ENCODE measurements at places on chromosomes 2 and 18.

DNA sequence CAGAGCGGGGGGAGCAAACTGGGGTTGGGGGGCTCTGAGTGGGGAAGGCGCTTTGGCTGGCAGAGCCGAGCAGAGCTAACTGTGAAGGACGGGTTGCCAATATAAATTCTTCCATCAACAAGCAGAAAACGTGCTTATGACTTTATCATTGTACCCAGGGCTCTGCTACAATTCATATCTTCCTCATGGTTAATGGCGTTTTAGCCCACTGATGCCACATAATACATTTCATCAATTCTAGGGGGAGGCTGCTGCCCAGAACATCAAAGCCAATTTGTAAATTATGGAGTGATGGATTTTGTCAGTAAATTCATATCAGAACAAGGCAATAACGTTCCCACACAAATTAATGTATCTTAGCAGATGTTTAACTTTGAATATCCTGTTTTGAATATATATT lies 175.5 kb upstream of the RAB12 start:
- no peak for DNase-seq

GRCh38 chr18:61741881-61742454 lies 150.8 kb downstream of the RNF152 start:
- no peak for DNase-seq

- DNase-seq, result no peak
Measured at GRCh38 chr2:105839793-105840192, 95.1 kb downstream of the NCK2 start.

DNA sequence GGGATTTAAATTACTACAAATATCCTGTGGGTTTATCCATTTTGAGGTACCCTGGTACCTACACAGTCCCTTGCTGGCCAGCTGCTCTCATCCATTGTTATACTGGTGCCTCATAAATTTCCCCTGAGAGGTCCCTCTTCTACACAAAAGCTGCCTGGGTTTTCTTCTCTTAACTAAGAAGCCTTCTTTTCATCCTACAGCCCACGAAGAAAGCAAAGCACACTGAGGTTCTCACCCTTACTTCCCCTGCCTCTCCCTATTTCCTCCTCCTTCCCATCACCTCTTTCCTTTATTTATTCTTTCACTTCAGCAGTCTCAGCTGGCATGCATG lies 154.9 kb downstream of the CSRNP3 start:
- DNase-seq, result no peak

- DNase-seq, result no peak
Measured at GRCh38 chr2:197369933-197370320, 59.3 kb upstream of the ANKRD44 start.

DNA sequence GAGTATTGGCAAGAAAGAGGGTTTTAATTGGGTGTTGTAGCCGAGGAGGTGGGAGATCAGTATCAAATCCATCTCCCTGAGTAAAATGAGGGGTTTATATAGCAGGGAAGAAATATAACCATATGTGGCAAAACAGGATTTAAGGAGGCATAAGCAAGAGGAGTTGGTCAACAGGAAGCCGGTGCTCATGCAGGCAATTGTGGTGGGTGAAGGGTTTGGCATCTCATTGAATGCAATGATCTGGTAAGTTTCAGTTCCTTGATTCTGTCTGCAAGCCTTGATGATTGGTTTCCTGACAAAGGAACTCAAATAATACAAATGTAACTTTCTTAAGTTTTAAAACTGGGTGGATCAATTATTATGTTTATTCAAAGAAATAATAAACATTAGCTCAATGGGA lies 564.4 kb upstream of the LINC00305 start:
- DNase-seq, result no peak

DNA sequence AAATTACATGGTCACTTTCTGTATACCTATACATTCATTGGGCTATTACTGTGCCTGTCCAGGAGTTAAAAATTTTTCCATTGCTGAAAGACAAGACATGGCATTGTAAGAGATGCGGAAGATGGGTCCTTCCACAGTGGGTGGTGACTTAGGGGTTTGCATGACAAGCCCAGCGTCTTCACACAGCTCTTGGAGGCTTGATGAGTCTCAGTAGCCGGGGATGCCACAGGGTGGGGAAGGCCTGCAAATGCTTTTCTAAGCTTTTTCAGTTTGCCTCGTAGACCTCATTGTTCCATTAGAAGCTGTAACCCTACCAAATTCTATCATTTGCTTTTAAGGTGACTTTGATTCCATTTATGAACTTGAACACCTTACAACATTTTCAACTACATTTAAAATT lies 18.1 kb upstream of the MAPRE3 start:
- no peak for DNase-seq

DNA sequence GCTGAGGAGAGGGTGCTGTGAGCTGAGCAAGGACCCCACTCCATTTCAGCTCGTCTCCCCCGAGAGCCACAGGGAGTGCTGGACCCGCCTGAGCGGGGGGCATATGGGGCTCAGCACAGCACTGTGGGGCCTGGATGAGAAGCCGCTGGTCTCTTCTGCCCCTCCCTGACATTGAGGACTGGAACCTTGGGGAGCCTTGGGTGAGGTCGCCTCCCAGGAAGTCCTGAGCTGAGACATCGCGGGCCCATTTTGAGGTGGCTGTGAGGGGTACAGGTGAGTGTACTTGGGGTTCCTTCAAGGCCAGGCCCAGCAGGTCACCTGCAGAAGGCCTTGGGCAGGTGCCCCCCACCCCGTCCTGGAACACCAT lies 3.1 kb upstream of the AQP12A start:
- DNase-seq, result no peak

DNA sequence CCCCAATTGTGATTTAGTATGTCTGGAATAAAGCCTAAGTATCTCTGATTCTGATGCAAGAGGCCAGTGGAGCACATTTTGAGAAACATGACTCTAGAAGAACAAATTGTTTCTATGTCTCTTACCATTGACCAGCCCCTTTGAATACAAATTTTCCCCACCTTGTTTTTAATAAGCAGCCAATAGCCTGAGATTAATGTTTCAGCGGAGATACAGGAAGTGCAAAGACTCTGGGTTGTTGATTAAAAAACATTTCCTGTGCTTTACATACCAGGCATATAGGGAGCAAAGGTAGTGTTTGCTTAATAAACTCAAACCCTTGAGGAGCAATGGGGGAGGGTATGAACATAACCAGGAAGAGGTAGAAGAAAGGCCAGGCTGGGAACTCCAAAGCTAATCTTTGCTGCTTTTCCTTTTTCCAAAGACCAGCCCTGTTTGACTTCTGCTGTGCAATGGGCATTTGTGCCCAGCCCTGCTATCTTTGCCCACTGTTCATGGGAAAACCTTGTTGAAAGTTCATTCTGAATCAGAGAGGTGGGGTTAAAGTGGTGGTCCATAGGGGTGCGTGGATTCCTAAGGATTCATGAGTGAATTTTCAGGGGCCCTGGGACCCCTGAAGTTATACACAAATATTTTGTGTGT lies 29.3 kb downstream of the UPP2 start:
- DNase-seq, result no peak

DNA sequence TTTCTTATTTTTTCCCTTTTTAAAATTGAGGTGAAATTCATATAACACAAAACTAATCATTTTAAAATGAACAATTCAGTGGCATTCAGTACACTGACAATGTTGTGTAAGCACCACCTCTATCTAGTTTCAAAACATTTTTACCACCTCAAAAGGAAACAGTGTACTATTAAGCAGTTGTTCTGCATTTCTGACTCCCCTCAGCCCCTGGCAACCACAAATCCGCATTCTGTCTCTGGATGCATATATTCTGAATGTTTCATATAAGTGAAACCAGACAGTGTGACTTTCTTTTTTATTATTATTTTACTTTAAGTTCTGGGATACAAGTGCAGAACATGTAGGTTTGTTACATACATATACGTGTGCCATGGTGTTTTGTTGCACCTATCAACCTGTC lies 19.2 kb upstream of the TANK start:
- DNase-seq, result no peak

GRCh38 chr2:2793925-2794560 lies 463.0 kb upstream of the MYT1L start:
- no peak for DNase-seq

DNA sequence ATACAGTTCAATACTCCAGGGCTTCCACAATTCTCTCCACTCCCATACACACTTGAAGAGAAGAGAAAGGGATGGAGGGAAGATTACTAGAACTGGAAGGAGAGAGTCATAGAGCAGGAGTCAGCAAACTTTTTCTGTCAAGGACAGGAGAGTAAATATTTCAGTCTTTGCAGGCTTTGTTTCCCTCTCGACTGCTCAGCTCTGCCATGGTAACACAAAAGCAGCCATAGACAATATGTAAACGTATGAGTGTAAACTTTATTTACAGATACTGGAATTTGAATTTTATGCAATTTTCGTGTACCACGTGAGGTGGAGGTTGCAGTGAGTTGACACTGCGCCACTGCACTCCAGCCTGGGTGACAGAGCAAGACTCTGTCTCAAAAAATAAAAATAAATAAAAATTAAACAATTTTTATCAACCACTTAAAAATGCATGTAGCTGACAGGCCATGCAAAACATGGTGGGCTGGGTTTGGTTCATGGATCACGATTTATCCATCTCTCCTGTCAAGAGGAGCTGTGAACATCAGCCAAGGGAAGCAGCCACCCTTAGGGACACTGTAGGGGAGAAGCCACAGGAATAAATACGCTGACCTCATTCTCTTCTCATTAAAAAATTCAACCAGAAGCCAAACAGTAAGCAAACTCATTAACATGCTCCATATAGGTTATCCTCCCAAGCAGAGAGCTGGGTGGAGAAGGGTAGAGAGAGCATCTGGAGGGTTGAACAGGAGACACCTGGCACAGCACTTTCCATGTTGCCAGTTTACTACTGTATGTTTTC lies 266.4 kb upstream of the FN1 start:
- no peak for DNase-seq

DNA sequence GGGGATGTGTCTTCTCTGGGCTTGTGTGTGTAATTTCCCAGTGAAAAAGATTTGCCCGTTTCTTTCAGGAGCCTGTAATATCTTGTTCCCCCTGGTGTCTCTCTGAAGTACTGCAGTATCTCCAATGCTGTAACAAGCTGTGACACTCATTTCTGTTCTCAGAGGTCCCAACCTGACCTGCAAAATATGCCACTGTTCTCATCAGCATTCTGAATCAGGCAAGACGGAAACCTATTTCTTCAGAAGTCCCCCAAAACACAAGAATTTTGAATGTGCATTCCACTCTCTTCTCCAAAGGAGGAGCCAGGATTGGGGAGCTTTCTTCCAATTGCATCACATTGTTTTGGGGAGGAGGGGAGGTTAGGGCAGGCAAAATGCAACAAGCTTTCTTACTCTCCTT lies 77.0 kb upstream of the CNGA3 start:
- DNase-seq, result peak; percentile 5

- DNase-seq, result no peak
Measured at GRCh38 chr2:194096402-194096801, 1560.6 kb upstream of the SLC39A10 start.

GRCh38 chr2:101753720-101754490 lies 56.4 kb downstream of the MAP4K4 start:
- no peak for DNase-seq

GRCh38 chr2:64963719-64964118 lies 25.5 kb upstream of the SLC1A4 start:
- DNase-seq, result no peak

DNA sequence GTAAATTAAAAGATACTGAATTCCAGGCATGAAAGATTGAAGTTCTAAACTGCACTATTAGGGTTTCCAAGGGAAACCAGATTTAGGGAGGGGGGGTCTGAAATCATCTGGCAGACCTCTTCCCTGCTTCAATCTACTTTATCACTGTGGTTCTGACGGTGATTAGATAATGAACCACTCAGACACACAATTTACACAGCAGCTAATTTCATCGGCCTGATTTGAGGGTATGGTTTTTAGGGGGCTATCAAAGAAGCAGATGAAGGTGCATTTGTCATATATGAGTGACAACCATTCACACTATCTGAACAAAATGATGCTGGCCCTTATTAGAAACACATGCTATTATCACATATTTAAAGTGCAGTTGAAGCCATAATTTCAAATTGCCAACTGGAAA lies 106.0 kb downstream of the OLA1 start:
- no peak for DNase-seq

- no peak for DNase-seq
Measured at GRCh38 chr2:170950221-170950761, 21.2 kb downstream of the GORASP2 start.

- DNase-seq, result no peak
Measured at GRCh38 chr2:168079236-168079635, 168.2 kb downstream of the STK39 start.

DNA sequence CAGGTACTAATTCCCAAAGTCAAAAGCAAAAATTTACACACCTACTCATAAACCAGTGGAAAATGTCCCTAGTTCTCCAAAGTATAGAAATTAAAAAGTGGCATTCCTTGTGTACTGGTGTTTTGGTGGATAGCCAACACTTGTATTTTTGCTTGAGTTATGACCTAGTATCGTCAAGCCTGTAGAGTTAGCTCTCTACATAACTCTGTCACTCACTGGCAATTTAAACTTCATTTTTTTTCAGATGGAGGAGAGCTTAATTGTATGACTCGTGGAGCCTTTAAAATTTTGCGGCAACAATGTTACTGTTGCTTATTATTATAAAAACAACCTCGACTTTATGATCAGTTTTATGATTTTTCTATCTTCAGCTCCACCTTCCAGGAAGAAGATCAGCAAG lies 58.7 kb downstream of the ITGB6 start:
- DNase-seq, result no peak

GRCh38 chr2:132654335-132654734 lies 15.7 kb downstream of the LYPD1 start:
- DNase-seq, result no peak

DNA sequence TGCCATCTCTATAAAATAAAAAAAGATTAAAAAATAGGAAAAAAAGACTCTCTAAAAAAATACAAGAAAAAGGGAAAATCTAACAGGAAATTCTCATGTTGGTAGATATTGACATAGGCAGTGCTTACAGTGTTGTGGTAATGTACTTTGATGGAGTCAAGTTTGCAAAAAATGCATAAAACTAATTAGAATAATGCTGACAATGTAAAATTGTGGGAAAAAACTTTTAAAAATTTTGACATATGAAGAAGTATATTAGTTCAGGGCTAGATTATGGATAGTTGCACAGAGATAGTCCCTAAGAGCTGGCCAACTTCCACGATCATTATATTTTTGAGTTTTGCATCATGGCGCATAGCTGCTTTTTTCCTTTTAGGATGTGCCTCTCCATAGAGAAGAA lies 72.7 kb downstream of the GBX2 start:
- DNase-seq, result no peak

DNA sequence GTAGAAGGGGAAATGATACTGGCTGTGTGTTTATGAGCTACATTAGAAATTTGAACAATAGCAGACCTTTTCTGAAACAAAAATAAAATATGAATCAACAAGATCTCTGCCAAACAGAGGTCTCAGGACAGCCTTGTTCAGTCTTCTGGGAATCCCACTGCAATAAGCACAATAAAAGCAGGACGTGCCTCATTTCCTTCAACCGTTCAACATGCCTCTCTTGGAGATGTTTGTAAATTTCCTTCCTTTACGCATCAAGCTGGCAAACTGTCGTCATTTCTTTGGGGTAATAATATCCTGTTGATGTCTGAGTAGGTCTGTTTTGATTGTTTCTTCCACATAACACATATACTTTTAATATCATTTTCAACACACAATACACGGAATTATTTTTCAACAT lies 77.2 kb downstream of the TCF4 start:
- no peak for DNase-seq
